Right renal cortex interstitium (tissue), 3 donors: ENCODE measurements at places on chromosomes 7 and 10. TPM values are rescaled to one million over a fixed set of nuclear protein-coding genes. Genes with fewer than 3 reads are reported as not detected.

Gene SPDYE8
- polyA plus RNA-seq, result 0.16 TPM

- DNase-seq, result no peak
Measured at GRCh38 chr10:33314811-33315561, 19.5 kb downstream of the NRP1 start.

- no peak for DNase-seq
Measured at GRCh38 chr10:50362547-50363125, 111.3 kb upstream of the ASAH2 start.

Gene GCC1
- polyA plus RNA-seq, result 15.0 TPM

DNA sequence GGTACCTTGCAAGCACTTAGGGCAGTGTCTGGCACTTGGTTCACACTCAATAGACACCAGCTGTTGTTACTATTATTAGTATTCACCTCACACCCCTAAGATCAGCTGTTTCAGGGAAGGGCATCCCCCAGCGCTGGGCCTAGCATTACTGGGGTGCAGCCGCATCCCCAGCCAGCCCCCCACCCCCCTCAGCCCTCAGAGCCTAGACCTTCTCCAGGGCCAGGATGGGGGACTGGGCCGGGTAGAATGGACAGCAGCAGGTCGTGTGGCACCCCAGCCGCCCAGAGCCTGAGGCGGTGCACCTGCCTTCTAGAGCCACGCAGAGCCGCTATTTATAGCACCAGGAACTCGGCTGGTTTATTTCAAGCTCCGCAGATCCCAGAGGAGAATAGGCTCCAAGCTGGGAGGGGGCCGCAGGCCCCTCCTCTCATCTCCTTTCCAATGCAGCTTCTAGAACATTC is 60.5 kb downstream of the GTF2IRD1 start:
- DNase-seq, result no peak

DNA sequence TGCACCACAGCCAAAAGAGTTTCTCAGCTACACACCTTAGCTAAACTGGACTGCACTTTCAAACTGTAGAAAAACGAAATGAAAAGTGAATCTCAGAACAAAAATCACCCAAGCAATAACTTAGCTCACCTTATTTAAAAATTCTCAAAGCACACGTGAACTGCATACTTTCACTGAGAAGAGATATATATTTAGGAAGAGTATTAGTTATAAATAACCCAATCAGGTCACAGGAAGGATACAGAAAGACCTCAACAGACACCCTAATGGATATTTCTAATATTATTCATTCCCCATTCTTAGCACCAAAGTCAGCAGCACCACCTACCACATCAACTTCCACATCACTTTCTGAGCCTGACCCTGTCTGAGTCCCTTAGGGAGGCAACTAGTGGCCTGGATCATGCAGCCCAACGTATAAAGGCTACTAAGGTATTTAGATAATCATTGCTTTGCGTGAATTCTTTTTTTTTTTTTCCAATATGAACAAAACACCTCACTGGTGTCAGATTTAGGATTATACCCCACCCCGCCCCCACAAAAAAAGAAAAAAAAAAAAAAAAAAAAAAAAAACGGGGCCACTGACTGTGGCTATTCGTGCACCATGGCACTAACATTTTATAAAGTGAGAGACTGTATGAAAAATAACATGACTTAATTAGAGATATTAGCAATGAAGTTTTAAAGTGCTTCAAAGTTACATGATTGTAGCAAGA is 2.6 kb downstream of the ABI1 start:
- DNase-seq, result no peak

Gene AOAH
- 2.9 TPM for polyA plus RNA-seq

GRCh38 chr10:127175357-127176110 is 20.9 kb downstream of the INSYN2A start:
- no peak for DNase-seq

Gene CDH23
- 0.80 TPM for polyA plus RNA-seq

Gene ADAM8
- 1.6 TPM for polyA plus RNA-seq
